Cardiac septum (tissue), 1 donor: ENCODE measurements at places on chromosomes 12 and 14. TPM values are rescaled to one million over a fixed set of nuclear protein-coding genes. Genes with fewer than 3 reads are reported as not detected.

Gene PSMB11
- total RNA-seq = not detected

Gene TAS2R30
- total RNA-seq = 2.2 TPM

Gene FMNL3
- total RNA-seq = 19.8 TPM

Gene OTUB2
- 0.30 TPM for total RNA-seq

Gene SIX4
- total RNA-seq = 1.9 TPM

Gene GRIP1
- total RNA-seq = 0.81 TPM
